Stimulated activated CD8-positive, alpha-beta memory T cell treated with anti-CD3 and anti-CD28 coated beads, Interleukin-12 subunit alpha, Interleukin-12 subunit beta, amount 100 ng/mL, for 1 hour (primary cell): ENCODE measurements at places on chromosomes 12 and 14.

- DNase-seq: no peak
Measured at GRCh38 chr14:71931492-71932228, 569 bp upstream of the RGS6 start.

GRCh38 chr12:3557791-3558620, 67.0 kb downstream of the PRMT8 start:
- no peak for DNase-seq

DNA sequence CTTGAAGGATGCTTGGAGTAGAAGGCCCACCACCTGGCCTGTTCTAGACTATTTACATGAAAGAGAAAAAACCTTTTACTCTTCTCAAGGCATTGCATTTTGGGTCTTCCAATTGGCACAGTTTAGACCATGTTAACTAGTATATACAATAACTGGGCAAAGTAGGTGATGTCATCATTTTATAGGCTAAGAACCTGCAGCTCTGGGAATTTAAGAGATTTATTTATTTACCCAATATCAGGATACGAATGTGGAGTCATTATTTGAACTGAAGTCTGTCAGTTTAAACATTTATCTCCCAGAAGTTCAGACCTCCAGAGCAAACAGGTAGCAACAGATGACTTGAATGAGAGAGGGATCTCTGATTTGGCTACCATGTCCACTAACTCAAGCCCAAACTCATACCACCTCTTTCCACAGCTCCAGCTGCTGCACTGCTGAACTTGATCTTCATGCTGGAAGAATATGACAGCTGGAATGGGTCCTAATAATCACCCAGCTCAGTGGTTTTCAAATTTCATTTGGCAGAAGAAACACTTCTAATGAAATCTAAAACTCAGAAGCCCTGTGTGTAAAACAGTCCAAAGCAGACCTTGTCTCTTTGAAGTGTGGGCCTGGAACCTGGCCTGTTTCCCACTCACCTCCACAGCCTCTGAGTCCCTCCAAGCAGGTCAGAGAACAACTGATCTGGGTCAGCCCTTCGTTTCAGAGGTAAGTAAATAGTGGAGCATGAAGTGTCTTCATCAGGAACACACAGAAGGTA, 179.2 kb downstream of the EMP1 start:
- DNase-seq: no peak

DNA sequence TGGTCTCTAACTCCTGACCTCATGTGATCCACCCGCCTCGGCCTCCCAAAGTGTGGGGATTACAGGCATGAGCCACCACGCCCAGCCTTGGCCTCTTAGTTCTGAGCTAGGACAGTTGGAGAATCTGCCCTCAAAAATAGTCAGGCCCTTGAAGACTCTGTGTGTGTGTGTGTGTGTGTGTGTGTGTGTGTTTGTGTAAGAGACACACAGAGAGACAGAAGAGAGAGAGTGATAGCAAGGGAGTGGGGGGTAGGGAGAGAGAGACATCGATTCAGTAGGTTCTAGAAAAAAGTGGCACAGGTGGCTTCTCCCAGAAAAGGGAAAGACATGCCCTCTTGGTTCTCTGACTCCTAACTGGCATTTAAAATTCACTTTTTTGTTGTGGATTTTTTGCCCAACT, 5.4 kb downstream of the HNF1A start:
- DNase-seq: no peak

DNA sequence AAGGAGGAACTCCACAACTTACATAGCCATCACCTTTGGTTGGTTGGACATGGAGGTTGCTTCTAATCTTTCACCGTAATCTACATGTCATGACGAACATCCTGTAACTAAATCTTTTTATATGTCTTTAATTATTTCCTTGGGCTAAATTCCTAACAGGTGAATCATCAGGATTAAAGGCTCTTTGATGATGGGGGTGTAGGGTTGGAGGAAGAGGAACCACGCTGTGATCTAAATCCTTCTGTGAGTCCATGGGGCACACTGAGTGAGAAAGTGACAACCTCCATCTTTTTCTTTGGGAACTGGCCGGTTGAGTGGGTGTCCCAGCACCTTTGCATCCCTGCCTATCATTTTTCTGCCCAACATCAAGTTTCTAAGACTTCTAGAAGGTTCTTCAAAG, 31.1 kb upstream of the MAP1LC3B2 start:
- DNase-seq: no peak

DNA sequence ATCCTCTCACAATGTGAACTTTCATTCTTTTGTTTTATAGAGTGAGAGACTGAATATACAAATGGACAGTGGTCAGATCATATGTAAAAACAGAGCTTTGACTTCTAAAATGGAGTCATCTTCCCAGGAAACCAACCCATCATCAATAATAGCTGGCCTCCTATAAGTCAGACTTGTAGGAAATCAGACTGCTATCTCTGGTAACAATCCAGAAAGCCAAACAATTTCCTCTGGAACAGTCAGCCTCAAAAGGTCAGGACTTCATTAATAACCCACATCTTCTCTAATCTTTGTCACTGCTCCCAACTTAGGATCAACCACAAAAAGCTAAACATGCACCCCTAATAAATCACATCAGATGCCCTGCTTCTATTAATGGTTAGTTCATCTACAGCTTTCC, 227.9 kb upstream of the G2E3 start:
- DNase-seq: no peak

DNA sequence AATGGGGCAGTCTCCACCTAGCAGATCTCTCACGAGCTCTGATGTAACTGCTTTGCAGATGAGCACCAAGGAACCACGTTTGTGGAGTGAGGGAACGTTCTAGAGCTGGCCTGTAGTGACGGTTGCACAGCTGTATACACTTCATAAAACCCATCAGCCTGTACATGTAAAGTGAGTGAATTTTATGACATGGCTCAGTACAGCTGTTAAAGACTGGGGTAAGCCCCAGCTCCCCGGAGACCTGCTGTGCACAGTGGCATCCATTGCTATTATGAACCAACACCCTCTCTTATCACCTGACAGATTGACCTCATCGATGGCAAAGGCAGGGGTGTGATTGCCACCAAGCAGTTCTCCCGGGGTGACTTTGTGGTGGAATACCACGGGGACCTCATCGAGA, 20.6 kb downstream of the KMT5A start:
- DNase-seq: no peak

DNA sequence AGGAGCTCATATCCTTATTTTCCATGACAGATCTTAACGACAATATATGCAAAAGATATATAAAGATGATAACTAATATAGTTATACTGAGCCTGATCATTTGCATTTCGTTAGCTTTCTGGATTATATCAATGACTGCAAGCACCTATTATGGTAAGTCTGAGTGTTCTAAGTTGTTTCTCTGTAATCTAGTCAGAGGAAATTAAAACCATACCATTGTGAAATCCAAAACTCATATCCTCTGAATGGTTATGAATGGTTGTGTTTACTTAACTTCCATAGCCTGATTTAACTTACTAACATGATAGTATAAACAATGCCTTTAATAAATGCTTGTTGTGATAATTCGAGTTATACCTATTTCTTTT, 760 bp downstream of the TMEM19 start:
- DNase-seq: no peak

- DNase-seq: no peak
Measured at GRCh38 chr14:80080601-80081000, 130.7 kb downstream of the DIO2 start.

DNA sequence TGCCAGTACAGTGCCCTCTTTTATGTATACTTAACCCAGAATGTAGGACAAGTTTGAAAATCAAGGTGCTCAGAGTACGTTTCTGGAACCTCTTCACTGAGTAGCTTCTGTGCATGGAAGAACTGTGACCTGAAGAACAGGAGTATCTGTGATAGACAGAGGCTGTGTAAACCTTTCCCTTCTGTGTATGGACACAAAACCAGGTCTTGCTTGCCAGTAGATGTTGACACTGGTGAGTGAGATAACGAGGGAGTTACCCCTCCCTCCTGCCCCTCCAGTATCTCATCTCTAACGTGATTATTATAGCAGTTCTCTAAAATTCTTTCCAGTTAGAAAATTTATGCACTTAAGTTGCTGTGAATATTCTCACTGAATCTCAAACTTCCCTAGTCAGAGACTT, 170.8 kb downstream of the RPL10L start:
- no peak for DNase-seq

DNA sequence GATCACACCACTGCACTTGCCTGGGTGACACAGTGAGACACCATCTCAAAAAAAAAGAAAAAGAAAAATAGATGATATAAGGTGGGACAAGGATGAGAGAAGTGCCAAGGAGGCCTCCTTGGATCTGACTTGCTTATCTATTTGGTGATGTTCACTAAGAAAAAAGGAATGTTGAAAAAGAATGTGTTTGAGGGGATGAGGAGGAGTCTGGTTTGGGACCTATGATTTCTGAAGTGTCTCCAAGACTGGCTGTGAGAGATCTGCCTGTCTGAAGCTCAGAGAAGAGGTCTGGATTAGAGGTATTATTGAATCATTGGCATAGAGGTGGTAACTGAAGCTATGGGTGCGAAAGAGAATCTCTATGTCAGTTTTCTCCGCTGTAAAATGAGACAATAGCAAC, 42.8 kb downstream of the BCAT1 start:
- no peak for DNase-seq

DNA sequence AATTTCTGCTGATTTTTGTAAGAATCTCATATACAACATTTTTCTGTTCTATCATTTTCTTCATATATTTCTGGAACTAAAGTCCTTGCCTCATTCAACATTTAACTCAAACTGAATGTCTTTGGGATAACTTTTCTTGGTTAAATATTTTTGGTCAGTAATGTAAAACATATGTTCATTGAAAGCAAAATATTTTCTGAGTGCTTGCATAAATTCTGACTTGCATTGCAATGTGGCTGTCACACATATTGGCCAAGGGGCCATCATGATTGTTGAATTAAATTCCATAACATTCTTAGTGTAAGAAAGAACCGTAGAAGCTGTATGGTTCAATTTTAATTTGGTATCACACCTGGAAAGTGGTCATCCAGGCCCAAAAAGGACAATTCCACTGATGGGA, 369.4 kb downstream of the GALC start:
- DNase-seq: no peak

DNA sequence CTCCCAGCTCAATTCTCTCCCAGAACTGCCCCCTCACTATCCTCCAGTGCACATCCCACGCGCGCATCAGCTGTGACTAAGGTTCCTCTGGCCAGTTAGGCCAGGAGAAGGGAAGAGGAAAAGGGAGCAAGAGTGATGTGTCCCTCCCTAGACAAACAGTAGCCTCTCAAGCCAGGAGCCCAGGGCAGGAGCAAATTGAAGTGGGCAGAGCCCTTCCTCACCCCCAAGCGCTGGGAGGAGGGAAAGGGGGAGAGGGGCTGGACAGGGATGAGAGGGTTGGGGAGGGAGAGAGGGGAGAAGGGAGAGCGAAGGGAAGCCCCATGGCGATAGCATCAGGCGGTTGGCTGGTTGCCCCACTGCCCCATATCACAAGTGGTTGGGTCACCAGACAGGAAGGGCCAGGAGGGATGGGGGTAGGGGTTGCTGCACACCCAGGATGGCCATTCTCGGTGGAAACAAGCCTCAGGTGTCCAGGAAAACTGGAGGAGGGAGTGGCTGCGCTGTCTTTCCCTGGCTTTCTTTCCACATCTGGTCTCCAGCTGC, 1.1 kb downstream of the CD63 start:
- no peak for DNase-seq

DNA sequence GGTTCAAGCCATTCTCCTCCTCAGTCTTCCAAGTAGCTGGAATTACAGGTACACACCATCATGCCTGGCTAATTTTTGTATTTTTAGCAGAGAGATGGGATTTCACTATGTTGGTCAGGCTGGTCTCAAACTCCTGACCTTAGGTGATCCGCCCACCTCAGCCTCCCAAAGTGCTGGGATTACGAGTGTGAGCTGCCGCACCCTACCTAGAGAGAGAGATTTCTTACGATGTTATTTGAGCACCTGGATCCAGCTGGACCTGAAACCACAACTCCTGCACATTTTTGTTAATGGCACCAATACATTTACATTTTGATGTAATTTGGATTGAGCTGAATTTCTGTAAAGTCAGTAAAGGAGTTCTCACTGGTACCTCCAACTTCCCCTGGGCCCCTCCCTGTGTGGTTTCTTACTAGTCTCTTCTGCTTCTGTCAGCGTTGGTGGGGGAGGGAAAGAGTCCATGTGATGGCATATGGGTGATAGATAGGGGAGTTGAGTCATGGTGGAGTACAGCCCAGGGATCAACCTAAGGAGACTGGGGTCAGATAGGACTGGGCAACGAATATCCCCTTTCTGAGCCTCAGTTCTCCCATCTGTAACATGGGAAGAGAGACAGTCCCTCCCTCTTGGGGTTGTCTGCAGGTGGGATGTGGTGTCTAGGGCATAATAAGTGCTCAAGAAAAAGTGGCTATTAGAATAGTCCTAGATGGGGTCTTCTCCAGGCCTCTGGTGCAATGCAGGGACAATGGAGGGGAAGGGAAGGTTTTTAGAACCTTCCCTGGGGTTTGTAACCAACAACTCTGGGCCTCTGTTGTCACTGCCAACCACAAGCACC, 83.3 kb upstream of the MED13L start:
- DNase-seq: no peak

DNA sequence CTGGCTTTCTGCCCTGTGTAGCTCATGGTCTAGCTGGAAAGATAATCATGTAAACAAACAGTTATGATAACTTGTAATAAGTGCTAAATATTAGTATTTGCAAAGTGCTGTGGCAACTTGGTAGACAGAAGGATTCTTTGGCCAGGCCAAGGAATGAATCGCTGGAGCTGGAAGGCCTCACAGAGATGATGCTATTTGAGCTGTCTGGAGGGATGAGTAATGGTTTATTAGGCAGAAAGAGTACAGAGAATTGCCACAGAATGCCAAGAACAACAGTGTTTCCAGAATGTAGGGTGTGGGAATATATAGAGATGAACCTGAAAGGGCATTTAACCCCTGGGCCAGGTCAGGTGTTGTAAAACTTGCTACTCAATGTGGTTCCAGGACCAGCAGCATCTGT, 27.6 kb downstream of the OTX2 start:
- DNase-seq: no peak

GRCh38 chr14:69694730-69695281, 72.1 kb upstream of the SRSF5 start:
- DNase-seq: no peak

GRCh38 chr12:110537605-110538409, 35.7 kb downstream of the RAD9B start:
- DNase-seq: no peak

DNA sequence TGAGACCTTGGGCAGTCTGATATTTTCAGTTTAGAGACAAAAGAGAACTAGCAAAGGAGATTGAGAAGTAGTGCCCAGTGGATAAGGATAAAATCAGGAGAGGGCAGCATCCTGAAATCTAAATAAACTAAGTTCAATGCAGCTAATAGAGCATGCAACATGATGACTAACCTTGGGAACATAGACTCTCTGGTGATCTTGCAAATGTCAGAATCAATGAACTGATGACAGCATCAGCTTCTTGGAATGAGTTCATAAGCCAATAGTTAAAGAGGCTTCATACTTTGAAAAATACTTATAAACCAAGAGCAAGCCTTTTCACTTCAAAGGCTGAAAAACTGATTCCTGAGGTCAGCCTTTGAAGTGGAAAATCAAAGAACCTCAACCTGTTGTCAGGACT, 8.2 kb downstream of the TAS2R19 start:
- DNase-seq: no peak
